ENCODE measurements at places on chromosomes 1 and 21. TPM values are rescaled to one million over a fixed set of nuclear protein-coding genes. Genes with fewer than 3 reads are reported as not detected.

DNA sequence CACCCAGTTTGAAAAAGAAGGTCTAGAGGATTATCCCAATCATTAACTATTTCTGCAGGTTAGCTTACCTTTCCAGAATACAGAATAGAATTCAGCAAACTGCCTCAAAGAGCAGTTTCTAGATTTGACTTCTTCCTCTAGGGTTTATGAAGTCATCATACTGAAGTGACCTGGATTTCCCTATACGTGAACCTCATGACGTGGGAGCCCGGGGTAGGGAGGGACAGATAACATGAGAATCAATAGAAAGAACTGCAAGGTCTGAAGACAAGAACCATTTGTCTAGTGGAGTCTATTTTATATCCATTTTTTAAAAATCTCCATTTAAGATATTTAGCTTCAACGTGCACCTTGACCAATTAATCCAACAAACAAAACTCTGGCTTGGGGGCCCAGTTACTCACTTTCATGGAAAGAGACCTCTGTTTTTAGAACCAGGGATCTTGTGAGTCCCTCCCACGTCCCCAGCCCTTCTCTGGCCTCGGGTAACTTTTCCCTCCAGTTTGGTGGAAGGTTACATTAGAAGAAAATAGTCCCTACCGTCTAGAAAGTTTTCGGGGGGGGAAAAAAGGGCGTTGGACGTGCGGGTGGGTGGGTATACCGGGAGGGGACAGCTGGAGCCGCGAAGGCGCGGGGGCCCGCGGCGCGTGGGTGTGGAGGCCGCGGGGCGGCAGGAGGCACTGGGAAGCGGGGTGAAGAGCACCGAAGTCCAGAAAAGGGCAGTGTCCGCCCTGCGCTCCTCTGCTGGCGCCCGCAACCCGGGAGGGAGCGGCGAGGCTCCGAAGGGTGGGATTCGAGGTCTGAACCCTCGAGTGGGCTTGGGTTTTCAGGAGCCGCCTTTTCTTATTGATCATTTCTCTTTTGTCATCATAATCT, 13.8 kb upstream of the POGZ start:
- DNase-seq: peak; percentile 90

GRCh38 chr1:59997479-59998115, 71.0 kb upstream of the CYP2J2 start:
- DNase-seq: no peak

TMPRSS3 gene
- 7.0 TPM for total RNA-seq

- DNase-seq: no peak
Observed at GRCh38 chr1:37673920-37674319, 18.4 kb upstream of the CDCA8 start.

GRCh38 chr1:244218220-244218619, 167.1 kb downstream of the ZBTB18 start:
- DNase-seq: no peak

L1TD1 gene
- 0.44 TPM for total RNA-seq

- no peak for DNase-seq
Observed at GRCh38 chr1:221992427-221992826, 250.5 kb upstream of the DUSP10 start.

GRCh38 chr1:97144527-97144926, 422.9 kb downstream of the PTBP2 start:
- DNase-seq: no peak

Data from upper lobe of left lung (tissue), 6 donors.